ENCODE measurements at places on chromosomes 6 and 20.

- DNase-seq = no peak
Observed at GRCh38 chr20:48962976-48963771, 41.7 kb downstream of the ARFGEF2 start.

- no peak for DNase-seq
Observed at GRCh38 chr6:80316686-80317231, 210.3 kb downstream of the BCKDHB start.

DNA sequence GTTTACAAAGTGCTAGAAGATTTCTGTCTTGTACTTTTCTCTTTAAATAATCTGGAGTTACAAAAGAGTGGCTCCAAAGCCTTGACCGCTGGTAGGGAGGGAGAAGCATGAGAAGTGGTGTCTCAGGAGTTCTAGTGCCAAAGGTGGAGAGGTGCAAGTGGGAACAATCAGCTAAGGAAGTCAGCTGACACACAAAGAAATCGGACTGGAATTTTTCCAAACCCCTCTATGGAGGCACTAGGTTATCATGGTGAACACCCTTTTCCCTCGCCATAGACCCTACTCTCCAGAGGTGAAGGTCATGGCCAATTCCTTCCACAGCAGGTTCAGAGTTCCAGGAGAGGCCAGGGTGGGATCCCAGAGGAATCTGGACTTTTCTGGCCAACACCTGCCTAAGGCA, 14.8 kb downstream of the PLAGL2 start:
- DNase-seq = no peak

- DNase-seq = peak; percentile 19
Observed at GRCh38 chr6:157059781-157060180, 263.5 kb downstream of the TMEM242 start.

GRCh38 chr6:168299541-168300511, 19.8 kb downstream of the DACT2 start:
- no peak for DNase-seq

GRCh38 chr6:8029243-8029870, 34.8 kb downstream of the BLOC1S5 start:
- no peak for DNase-seq

GRCh38 chr20:35287509-35288324, 3.1 kb upstream of the EIF6 start:
- no peak for DNase-seq

DNA sequence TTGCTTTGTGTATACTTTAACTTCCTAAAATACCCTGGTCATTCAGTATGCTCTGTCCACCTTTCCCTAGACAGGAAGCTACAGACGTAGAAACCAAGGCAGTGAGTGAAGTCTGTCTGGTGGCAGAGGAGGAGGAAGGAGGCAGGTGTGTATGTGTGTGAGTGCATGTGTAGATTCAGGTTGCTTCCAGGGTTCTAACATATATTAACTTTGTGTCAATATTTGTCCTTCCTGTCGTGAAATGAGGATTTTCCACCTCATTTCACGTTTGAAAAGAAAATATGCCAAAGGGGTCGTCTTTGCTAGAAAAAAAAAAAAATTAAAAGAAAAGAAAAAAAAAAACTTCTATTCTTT, 411.5 kb downstream of the PKHD1 start:
- no peak for DNase-seq

DNA sequence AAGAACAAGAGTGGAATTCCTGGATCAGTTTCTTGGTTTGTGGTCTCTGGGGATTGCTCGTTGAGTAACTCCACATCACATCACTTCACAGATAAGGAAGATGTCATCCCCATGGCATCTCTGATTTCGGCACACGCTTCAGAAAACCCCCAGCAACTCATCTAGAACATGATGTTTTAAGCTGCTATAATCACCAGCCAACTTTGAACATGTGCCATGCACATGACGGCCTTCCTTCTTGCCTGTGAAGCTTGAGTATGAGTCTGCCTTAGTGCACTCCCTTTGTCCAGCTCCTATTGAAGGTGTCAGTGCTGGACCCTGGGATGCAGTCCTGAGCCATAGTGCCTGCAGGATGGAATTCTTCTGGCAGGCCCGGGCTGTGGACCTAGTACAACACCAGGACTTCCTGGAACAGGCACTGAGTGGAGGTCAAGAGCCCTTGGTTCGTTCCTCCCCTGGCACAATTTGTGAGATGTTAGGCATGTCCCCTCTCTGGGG, 231.5 kb upstream of the SUPT3H start:
- peak; percentile 78 for DNase-seq

DNA sequence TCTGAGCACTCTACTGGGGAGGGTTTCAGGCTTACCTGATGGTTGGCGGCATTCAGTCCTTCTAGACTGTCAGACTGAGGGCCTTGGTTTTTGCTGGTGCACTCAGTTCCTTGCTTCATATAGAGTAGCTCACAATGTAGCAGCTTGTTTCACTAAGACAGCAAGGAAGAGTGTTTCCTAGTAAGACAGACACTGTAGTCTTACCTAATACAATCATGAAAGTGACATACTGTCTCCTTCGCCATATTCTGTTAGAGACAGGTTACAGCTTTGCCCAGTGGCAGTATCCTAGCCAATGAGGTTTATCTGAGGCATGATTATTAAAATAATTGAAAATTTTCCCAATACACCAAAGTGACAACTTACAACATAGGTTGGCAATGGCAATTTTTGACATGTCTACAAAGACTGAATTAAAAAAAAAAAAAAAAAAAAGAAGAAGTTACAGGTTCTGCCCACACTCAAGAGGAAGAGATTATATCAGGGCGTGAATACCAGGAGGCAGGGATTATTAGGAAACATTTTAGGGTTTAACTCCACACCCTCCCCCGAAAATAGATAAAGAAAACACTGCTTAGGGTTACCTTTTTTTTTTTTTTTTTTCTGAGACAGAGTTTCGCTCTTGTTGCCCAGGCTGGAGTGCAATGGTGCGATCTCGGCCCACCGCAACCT, 66.8 kb downstream of the SCAND1 start:
- DNase-seq = no peak

DNA sequence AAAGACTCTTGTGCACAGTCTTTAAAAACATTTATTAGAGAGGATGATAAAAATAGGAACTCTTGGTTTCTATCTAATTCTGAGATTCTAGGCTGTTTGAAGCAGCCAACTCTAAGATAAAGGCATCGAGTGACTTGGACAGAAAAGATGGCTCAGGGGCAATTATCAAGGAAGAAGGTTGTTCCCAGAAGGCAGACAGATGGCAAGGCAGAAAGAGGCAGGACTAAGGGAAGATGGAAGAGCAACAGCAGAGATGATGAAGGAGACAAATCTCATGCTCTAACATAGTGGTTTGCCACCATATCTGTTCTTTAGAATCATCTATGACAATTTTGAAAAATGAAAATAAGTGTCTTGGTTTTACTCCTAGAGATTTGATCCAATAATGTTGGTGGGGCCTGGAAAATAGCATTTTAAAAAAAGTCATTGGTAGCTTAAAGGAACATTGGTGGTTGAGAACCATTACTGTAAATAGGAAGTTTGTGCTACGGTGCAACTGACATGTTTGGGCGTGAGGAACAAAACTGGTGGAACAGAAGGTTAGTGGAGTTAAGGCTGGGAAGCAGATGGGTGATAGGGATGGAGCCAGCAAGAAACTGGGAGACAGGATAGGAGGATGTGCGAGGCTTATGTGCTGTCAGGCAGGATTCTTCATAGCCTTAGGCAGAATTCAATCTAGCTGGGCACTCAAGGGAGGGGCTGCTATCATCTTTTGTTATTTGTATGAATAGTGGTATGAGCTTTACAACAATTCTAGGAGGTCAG, 751.1 kb downstream of the DHX35 start:
- DNase-seq = no peak

GRCh38 chr6:49909563-49909962, 43.2 kb upstream of the CRISP1 start:
- DNase-seq = no peak

GRCh38 chr20:46801003-46801702, 91.7 kb downstream of the SLC2A10 start:
- no peak for DNase-seq

- no peak for DNase-seq
Observed at GRCh38 chr20:61685462-61685861, 380.2 kb downstream of the TAF4 start.

DNA sequence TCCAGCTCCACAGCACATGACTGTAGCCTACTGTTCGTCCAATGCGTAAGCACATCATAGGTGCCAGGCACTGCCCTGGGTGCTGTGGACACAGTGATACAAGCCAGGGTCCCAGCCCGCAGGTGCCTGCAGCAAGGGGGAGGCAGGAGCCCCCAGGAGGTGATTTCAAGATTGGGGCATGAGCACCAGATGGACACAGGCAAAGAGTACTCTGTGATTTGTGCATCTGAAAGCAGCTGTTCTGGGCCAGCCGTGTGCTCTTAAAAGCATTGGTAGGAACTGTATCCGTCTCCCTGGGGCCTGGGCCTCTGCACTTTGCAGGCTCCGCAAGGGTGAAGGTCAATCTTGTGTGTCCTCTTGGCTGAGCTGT, 149.8 kb downstream of the SYCP2 start:
- DNase-seq = no peak

DNA sequence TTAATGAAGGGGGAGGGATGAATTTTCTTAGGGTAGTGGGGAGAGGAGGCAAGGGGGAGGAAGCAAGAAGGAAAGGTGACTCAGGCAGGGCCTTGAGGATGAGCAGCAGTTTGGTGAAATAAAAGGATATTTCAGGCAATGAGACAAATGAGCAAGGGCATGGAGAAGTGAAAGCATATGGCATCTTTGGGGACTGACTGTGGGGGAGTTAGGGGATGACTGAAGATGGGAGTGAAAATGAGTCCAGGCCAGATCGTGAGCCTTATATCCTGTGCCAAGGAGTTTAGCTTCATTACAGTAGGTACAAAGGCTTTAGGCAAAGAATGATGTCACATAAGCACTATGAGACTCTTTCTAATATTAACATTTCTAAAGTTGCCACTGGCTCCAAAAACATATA, 51.9 kb downstream of the ILRUN start:
- DNase-seq = no peak

- DNase-seq = peak; percentile 71
Observed at GRCh38 chr20:19659448-19659847, 98.6 kb upstream of the RIN2 start.

- DNase-seq = no peak
Observed at GRCh38 chr20:47654370-47654769, 130.9 kb downstream of the SULF2 start.

DNA sequence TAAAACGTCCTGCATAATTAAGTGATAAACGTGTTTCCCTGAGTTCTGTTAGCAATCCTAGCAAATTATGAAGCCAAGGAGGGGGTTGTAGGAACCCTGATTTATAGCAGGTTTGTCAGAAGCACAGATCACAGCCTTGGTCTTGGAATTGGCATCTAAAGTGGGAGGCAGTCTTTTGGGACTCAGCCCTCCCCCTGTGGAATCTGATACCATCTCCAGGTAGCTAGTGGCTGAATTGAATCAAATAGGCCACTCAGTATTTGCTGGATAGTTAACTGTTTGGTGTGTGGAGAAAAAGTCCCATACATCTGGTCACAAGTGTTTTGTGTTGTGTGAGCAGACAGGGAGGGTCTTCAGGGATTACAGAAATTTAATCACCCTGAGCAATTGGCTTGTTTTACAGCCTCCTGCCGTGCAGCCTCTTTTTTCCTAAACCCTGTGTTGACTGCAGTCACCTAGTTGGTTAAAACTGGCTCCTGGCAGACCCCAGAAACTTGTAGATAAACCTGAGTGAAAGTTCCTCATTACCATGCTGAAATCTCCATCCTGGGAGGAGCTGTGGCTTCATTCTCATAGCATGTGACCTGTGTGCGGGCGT, 19.0 kb upstream of the KIFC1 start:
- no peak for DNase-seq

- DNase-seq = peak; percentile 89
Observed at GRCh38 chr6:53959717-53960116, 151.5 kb upstream of the MLIP start.

- DNase-seq = peak; percentile 40
Observed at GRCh38 chr20:32762754-32763201, 593 bp downstream of the DNMT3B start.

- DNase-seq = peak; percentile 99
Observed at GRCh38 chr6:155782320-155782731, 326.7 kb upstream of the NOX3 start.

DNA sequence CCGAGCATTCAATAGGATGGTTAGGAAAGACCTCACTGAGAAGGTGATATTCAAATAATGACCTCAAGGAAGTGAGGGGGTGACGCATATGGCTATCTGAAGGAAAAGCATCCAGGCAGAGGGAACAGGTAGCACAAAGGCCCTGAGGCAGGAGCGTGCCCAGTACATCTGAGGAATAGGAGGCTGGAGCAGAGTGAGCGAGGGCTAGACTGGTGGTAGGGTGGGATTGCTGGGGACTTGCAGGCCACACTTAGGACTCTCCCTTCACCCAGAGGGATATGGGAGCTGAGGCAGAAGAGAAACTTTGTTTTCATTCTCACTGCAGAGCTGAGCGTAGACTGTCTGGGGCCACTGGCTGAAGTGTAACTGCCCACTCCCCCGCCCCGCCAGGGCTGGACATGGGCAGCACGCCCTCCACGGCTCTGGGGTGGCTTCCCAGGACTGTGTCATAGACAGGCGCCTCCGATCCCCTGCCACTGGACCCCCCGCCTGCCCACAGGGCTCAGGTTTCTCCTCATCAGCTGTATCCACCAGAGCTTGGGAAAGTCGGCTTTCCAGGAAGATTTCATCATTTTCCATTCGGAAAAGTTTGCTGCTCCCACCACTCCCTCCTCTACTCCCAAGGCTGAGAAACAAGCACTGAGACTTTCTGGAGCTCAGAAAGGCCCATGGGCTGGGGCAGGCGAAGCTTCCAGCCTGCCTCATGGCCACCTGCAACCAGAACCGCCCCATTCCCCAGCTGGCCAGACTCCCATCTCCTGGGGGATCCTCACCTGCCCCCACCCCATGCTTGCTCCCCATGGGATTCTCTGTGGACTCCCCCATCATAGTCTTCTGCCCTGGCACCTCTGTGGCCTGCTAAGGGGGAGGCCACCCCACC, 142.6 kb downstream of the MRPL14 start:
- DNase-seq = no peak

- DNase-seq = no peak
Observed at GRCh38 chr6:105786449-105786848, 299.7 kb upstream of the PRDM1 start.

GRCh38 chr6:144161975-144162374, 11.7 kb downstream of the STX11 start:
- DNase-seq = no peak

GRCh38 chr20:49935746-49936152, 448 bp upstream of the RNF114 start:
- DNase-seq = no peak

DNA sequence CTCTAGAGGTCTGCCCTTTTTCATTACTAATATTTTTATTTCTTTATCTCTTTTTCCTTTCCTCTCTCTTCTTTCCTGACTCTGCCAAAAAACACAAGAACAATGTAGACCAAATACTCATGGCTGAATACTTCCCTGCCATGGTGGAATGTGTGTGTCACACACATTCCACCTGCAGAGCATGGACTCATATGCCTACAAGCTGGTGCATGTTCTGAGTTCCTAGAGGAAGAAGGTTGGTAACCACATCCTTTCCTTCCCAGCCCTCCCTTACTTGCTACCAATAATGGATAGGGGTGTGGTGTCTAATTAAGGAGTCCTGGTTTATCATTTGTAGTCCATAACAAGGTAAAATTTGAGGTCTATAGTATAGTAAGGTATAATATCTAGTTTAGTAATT, 15.2 kb upstream of the CST9L start:
- no peak for DNase-seq
